ENCODE measurements at places on chromosomes 2 and 18.

- no peak for DNase-seq
These were observed 196.9 kb downstream of the NRP2 start for GRCh38 chr2:205878999-205879762.

DNA sequence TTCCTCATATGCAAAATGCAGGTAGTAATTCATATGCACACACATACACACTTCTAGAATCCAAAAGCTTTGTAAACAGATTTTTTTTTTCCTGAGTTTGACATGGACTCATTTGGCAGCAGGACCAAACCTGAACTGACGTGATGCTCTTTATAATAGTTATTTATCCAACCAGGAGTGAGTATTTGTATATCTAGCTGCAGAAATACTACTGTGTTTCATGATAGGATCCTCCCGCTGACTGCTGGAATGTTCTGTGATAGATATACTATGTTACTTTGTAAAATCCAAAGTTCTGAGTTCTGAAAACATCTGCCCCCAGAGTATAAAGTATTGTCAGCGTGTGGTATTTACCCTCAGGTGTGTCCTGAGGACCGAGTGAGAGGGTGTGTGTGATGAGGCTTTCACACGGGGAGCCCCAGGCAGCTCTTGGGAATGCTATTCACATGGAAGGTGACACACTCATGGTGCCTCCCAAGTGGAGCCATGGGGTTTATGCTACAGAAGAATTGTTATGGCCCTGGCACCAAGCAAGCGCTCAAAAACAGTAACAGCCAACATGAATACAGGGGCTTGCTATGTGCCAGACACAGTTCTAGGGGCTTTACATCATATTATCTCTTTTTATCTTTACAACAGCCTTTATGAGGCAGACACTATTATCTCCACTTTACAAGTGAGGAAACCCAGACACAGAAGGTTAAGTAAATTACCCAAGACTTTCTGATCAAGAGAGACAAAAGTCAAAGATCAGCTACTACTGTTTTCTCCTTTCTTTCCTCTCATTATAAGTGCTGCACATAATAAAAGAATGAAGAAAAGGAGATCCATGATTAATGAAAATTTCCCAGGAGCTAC, 16.7 kb upstream of the TXNDC2 start:
- DNase-seq, result no peak

DNA sequence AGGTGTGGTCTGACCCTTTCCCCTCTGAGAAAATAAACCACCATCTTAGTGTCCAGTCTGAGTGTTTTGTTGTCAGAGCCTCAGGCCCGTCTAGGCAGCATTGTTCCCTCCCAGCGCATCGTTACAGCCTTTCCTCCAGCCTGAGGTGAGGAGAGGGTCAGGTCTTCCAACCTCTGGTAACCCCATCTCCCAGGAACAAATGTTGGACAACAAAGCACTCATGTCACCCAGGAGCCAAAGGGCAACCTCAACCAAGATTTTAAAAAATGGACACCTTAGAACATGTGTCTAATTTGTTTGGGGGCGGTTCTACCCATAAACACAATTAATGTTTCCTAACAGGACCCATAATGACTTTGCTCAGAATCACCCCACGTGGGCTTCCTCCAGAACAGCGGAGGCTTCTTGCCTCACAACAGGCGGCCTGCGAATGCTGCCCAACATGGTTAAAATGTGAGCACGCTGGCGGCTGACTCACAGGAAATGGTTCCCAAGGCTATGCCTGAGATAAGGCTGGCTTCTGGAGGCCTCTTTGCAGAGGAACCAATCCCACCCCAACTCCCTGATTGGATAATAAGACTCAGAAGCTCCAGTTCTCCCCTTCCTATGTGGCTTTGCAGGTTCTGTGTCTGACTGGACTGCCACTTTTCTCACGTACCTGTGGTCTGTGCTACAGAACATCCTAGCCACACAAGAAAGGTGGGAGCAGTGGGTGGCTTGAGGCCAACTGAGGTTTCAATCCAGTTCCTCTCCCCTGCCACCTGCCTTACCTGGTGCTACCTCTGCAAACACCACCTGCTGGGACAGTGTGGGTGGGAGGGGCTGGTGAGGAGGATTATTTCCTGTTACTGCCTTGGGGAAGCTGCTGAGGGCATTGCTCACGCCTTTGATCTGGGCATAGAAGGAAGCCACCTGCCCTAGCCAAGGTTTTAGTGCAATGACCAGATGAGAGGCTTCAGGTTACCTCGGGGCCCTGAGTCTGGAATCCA, 108.8 kb downstream of the B3GNT2 start:
- peak; percentile 92 for DNase-seq

GRCh38 chr2:72131916-72132841, 15.5 kb downstream of the CYP26B1 start:
- no peak for DNase-seq

GRCh38 chr2:189232759-189233406, 53.3 kb upstream of the COL5A2 start:
- no peak for DNase-seq

Data from CD14-positive monocyte (primary cell).